ENCODE measurements at places on chromosomes 7 and 10.

- no peak for DNase-seq
Measured at GRCh38 chr7:155729847-155730246, 82.4 kb downstream of the SHH start.

DNA sequence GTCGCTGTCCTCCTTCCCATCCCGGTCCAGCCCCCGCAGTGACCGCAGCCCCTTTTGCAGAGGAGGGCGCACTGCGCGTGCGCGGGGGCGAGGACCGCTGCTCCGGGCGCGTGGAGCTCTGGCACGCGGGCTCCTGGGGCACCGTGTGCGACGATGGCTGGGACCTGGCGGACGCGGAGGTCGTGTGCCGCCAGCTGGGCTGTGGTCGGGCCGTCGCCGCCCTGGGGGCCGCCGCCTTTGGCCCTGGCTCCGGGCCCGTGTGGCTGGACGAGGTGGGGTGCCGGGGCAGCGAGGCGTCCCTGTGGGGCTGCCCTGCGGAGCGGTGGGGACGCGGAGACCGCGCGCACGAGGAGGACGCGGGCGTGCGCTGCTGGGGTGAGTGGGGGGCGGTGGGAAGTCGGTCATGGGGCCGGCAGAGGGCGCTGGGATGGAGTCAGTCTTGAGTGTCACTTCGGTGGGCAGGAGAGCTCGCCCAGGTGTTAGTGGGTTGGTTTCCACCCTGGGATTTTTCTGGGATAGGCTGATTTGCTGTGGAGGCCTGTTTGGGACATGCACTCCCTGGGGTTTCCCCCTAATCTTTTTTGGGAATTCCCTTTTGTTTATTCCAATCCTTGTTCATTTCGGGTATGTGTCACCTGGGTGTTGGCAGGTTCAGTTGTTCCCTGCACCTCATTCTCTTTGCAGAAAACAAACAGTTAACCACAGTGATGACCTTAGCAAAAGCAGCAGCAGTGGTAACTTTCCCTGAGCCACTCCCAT lies 11.6 kb downstream of the SCART1 start:
- DNase-seq: peak; percentile 35

DNA sequence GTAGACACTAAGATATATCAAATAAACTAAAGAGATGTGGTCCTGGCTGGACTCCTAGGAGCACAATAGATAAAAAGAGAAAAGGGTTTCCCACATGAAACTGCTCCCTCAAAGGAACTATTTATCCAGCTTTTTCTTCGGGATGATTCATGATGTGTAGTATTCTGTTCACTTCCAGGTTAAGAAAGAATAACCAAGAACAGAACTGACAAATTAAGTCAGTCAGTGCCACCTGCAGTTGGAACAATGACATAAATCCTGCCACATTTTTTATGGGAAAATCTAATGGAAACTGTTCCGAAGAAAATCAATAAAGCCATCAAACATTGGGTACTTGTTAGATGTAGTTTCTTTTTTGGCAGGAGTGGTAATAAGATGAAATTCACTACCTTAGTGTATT lies 87.1 kb downstream of the POLR1F start:
- DNase-seq: no peak

GRCh38 chr7:108684629-108685028 lies 115.0 kb downstream of the DNAJB9 start:
- DNase-seq: no peak

GRCh38 chr7:147756300-147756699 lies 834.3 kb upstream of the C7orf33 start:
- DNase-seq: no peak

- no peak for DNase-seq
Measured at GRCh38 chr7:158235862-158236261, 351.8 kb downstream of the PTPRN2 start.
